NCI-H2107 (cell line): ENCODE measurements at places on chromosomes 1 and 21.

- no peak for DNase-seq
These were observed 12.6 kb downstream of the SUCO start for GRCh38 chr1:172545396-172546004.

DNA sequence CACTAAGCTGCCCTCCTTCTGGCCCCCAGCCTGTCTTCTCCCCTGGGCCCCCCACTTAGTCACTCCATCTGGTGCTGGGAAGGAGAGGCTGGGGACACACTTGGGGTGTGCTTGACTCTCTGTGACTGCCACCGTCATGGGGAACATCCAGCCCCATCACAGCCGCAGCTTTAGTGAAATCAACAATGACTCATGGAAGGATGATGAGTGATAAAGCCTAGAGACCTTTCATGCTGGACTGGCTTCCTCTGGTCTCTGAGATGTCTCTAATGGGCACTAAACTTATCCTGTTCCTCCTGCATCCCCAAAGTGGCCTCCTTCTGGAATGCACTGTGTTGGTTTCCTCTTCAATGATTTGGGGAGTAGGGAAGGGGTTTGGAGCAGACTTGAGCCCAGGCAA, 172.9 kb downstream of the GRIK3 start:
- DNase-seq = no peak

GRCh38 chr21:33308586-33309490, 15.9 kb upstream of the IFNAR1 start:
- DNase-seq = peak; percentile 86

DNA sequence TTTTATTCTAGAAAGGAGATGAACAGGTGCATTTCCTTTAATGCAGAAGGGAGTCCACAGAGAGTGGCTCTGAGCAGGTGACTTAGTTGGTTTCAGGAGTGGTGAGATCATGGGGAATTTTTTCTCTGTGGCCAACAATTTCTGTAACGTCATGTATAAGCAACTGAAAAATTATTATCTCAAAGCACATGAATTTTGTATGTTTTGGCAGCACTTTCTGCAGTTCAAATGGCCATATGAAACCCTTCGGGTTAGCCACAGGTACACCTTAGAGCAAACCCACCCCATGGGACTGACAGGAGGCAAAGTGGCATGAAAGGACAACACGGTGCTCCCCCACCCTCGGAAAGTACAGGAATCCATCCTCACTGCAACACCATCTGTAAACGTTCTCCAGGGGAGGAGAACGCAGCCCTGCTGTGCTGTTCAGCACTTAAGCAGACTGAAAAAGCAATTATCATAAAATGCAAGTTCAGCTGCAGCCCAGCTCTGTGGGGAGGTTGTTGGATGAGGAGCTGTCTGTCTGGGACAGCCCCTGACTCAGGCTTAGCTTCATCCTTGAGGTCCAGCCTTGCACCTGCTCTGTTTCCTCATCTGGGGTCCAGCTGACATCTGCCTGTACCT, 55.8 kb upstream of the CLDN14 start:
- no peak for DNase-seq

DNA sequence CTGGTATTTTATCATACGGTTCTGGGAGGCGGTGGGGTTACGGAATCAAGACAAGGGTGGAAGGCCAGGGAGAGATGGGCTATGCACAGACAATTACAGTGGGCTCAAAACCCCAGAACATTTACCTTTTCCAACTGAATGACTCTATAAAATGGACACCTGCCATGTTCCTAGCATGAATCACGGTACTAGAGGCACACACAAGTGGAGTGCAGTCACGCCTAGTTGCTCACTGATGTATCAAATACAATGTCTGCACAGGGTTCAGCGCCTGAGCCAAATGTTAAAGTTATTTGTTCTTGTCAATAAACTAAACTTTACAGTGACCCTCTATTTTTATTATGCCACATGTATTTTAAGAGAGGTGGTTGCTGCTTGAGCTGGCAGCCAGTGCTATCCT, 121.4 kb downstream of the ATG4C start:
- peak; percentile 55 for DNase-seq

DNA sequence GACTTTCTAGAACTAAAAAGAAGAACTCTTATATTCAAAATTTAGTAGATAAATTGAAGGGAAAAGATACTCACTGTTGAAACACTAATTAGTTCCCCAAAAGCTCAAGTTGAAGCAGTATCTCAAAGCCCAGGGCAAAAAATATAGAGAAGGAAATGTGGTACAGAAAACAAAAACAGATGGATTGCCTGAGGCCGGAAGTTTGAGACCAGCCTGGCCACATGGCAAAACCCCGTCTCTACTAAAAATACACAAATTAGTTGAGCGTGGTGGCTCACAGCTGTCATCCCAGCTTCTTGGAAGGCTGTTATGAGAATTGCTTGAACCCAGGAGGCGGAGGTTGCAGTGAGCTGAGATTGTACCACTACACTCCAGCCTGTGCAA, 36.0 kb downstream of the FAM177B start:
- no peak for DNase-seq

- no peak for DNase-seq
These were observed 85.0 kb downstream of the GALNT2 start for GRCh38 chr1:230151924-230152468.

GRCh38 chr1:234874291-234875288, 254.0 kb downstream of the TOMM20 start:
- no peak for DNase-seq

DNA sequence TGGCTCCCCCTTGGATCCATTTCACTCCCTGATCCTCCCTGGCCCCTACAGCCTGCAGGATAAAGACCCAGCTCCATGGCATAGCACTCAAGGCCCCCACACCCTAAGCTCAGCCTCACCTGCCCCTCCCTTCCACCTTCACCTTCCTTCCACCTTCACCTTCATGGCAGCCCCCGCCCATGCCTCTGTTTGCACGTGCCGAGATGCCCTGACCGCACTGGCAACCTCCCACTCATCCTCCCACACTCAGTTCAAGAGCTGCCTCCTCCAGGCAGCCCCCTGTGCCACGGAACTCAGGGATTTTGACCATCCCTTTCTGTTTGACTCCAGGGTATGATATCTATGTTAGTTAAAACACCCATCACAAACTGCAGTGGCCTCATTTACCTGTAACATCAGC, 109.8 kb downstream of the RAVER2 start:
- no peak for DNase-seq

- no peak for DNase-seq
These were observed 1.5 kb upstream of the CRABP2 start for GRCh38 chr1:156706657-156707416.

GRCh38 chr21:34504595-34504994, 7.4 kb downstream of the KCNE1 start:
- no peak for DNase-seq

- no peak for DNase-seq
These were observed 248.3 kb downstream of the NUF2 start for GRCh38 chr1:163570071-163570470.

GRCh38 chr1:246319083-246319714, 187.9 kb downstream of the SMYD3 start:
- no peak for DNase-seq

- DNase-seq = no peak
These were observed 10.8 kb upstream of the SHISA4 start for GRCh38 chr1:201877877-201878401.

- no peak for DNase-seq
These were observed 276.4 kb upstream of the PRMT6 start for GRCh38 chr1:106780066-106780465.

DNA sequence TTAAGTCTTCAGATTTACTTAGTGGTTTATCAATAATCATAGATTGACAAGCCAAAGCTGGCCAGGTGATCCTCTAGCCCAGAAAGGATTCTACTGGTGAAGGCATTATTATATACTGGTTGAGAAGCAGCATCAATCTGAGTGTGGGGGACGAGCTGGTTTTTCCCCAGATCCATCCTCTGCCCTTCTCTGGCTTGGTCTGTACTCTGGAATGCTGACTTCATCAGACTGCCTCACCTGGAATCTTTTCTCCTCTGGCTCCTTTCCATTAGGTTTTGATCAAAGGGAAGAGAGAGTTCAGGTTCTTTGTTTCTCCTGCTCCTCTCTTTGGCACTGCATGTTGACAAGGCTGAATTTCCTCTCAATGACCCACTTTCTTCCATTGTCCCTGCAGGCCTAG, 93.9 kb downstream of the KCTD3 start:
- DNase-seq = no peak

DNA sequence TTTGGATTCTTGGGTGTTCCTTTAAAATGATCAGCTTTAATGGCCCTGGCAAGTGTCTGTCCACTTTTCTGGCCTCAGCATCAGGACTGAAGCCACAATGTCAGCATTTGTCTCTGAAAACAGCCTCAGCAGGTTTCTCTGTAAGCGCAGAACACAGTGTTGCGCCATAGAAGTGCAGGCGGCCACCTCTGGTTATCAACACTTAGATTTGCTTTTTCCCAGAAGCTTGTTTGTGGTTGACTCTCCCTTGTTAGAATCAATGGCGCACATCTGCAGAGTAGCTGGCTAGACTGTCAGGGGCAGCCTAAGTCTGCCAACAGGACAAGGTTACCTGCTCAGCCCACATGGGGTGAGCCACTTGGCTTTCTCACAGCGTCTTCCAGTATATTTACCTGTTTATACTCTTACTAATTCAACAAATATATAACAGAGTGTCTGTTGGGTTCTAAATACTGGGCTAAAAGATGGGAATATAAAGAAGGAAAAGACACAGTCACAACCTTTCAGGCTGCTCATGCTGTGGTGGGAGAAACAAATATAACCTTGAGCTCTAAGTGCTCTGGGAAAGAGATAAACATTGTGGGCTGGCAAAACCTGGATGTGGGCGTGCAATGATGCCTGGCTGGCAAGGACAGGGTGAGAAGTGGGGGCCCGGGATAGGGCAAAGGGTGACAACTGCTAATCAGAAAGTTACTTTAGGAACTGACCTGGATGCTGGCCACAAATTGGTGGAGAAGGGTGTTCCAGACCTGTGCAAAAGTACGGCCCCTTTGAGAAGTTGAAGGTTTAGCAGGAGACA, 149.3 kb upstream of the KIAA0040 start:
- DNase-seq = no peak

- no peak for DNase-seq
These were observed 273.0 kb downstream of the LTN1 start for GRCh38 chr21:28719723-28720122.
